ENCODE measurements at places on chromosomes 2 and 18. TPM values are rescaled to one million over a fixed set of nuclear protein-coding genes. Genes with fewer than 3 reads are reported as not detected.

- DNase-seq, result peak; percentile 74
These were observed 287.0 kb upstream of the SLC14A2 start for GRCh38 chr18:45328296-45328695.

DNA sequence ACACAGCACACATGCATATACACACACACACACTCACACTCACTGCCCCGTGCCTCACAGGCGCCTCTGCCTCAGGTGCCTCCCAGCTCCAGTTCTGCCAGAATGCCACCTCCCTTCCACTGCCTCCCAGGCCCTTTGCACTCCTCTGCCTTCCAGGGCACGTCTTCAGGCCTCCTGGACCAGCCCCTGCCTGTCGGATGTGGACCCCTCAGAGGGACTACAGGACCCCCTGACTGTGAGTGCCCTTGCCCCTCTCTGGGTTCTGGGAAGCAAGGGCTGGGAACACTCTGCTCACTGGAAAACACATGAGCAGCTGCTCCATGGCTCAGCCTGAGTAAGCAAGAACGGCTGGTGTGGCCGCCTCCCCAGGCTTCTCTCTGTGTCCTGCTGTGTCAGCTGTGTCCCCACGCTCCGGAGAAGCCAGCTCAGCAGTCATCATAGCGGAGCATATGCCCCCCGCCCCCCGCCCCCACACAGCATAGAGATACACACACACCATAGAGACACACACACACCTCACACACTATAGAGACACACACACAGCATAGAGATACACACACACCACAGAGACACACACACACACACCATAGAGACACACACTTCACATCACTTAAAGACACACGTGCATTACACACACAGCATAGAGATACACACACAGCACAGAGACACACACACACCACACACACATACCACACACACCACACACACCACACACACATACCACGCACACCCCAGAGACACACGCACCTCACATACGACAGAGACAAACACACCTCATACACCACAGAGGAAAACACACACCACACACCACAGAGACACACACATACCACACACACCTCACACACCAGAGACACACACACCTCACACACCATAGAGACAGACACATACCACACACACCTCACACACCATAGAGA lies 271.3 kb downstream of the CYRIA start:
- peak; percentile 76 for DNase-seq

DNA sequence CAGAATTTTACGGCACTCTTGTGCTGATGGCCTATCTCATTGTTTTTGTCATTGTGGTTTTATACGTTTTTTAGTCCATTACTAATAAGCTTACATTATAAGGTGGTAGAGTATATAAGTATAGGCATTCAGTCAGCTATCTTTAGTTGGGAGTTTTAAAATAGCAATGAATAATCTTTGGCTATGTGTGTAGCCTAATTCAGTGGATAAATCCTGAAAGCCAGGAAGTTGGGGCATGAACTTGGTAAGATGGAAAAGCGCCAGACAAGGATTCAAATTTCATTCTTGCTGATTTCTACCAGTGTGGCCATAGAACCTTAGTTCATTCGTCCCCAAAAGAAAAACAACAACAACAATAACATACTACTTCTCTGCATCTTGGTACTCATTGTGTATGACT lies 31.2 kb downstream of the EPC2 start:
- peak; percentile 13 for DNase-seq

GRCh38 chr2:241314226-241315092 lies 1.0 kb downstream of the HDLBP start:
- peak; percentile 71 for DNase-seq

- no peak for DNase-seq
These were observed 713.6 kb upstream of the POU3F3 start for GRCh38 chr2:104140361-104140760.

DNA sequence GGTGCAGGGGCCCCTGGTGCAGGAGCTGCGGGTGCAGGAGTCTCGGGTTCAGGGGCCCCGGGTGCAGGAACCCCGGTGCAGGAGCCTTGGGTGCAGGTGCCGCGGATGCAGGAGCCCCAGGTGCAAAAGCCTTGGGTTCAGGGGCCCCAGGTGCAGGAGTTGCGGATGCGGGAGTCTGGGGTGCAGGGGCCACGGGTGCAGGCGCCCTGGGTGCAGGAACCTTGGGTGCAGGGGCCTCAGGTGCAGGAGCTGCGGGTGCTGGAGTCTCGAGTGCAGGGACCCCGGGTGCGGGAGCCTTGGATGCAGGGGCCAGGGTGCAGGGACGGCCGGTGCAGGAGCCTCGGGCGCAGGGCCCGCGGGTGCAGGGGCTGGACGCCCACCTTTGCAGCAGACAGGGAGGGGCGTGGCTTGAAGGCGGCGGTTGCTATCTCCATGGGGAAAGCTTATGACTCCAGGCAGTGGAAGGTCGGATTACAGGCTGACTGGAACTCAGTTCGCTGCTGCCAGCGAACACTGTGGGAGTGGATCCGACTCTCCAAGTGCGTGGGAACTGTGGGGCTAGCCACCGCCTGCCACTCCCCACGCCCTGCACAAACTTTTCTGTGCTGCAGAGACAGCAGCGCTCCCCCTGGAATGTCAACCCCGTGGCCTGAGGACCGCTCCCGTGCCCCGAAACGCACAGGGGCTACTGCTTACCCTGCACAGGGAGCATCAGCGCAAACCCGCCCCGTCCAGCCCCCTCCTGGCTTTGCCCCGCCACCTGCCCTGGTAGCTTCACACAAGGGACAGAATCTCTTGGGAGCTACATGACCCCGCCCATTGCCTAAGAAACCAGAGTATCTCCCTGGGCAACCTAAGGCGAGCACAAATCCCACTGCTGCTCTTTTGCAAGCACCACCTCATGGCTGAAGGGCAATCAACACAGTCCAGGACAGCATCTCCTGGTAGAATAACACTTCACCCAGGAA lies 40.3 kb downstream of the COPS9 start:
- DNase-seq, result no peak

GRCh38 chr2:201363857-201364560 lies 6.9 kb upstream of the FLACC1 start:
- no peak for DNase-seq

GRCh38 chr18:48952287-48953103 lies 1.7 kb upstream of the SMAD7 start:
- peak; percentile 95 for DNase-seq

- DNase-seq, result no peak
These were observed 223.8 kb downstream of the ATAD2B start for GRCh38 chr2:23703037-23703582.

DNA sequence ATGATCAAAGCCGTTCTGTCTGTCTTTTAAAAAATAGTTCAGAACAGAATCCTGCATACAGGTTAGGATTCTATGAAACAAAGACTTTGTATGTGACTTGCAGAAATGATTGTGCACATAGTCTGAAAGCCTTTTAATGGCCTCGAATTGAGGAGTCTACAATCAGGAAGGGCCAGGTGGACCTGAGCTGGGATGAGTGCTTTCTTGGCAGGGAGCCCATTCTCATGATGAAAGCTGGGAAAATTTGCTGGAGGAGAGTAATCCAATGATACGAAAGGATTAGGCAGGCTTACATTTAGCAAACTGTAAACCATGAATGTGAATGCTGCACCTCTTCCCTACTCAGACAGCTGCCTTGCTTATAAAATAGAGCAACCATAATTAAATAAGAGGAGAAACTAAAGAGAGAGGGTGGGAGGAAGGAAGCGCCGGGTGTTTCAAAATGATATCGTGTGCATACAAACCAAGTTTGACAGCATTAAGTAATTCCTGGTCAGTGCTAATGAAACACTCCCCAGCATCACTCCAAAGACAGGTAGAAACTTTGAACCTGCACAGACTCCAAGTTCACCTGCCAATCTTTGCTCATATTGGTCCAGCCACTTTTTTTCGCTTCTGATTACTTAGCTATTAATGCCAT lies 23.7 kb upstream of the CXCR4 start:
- DNase-seq, result peak; percentile 25

- no peak for DNase-seq
These were observed 21.1 kb upstream of the PLEK start for GRCh38 chr2:68344031-68344430.

Gene CYP27A1
- total RNA-seq, result 18.4 TPM

Gene CPO
- total RNA-seq, result 0.13 TPM

Gene HRH4
- 0.09 TPM for total RNA-seq

Gene DUSP2
- 5.7 TPM for total RNA-seq

Gene OSR1
- 11.6 TPM for total RNA-seq
